ENCODE measurements at places on chromosomes 12 and 14.

GRCh38 chr12:126362493-126362892, 1297.3 kb downstream of the AACS start:
- no peak for DNase-seq
- H3K27me3 ChIP-seq, result no peaks in the 10 kb centered on the region
- H3K27ac ChIP-seq, result no peak overlapping the region
- no peaks in the 10 kb centered on the region for H3K4me1 ChIP-seq
- no peaks in the 10 kb centered on the region for H3K36me3 ChIP-seq
- no peak overlapping the region for H3K4me3 ChIP-seq

DNA sequence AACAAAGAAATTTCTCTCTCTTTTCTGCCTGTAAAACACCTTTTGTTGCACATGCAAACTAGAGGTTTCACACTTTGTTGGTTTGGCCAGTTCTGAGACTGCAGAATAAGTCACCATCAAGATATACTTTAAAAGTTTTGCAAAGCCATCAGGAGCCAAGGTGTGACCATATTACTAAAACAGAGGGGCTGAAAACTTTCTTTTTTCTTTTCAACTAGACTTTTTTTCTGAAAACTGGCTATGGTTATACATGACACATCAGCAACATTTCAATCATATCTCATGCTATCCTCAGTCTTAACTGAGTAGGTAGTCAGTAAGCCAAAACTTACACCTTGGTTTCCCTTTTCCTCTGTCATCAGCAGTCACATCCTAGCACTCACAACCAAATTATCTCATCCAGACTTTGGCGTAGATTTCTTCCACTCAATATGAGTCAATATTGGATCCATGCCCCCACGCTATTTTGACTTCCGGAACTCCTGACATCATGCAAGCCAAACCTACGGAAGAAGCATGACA, 4.1 kb upstream of the IFNG start:
- no peak for DNase-seq
- H3K36me3 ChIP-seq, result no peaks in the 10 kb centered on the region
- no peaks in the 10 kb centered on the region for H3K27me3 ChIP-seq
- H3K27ac ChIP-seq, result no peak overlapping the region

DNA sequence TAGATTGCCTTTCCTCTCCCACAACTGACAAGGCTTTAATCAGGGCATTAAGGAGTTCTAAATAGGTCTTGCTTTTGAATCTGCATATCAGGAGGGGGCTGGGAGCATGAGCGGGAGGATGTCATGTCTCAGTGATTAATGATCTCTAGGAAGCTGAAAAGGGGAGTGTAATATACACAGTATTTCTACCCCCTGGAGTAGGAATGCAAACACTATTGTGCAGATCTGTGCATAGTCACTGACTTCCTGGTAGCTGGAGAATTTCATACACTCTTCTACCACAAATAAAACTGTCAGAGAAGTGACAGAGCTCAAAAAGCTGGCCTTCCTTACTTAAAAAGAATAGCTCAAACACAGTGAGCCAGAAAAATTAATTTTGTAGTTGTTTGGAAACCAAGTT, 65.8 kb downstream of the RIC8B start:
- H3K27me3 ChIP-seq, result no peaks in the 10 kb centered on the region
- H3K4me1 ChIP-seq, result peaks cover 34% of the 10 kb centered on the region
- DNase-seq, result no peak

DNA sequence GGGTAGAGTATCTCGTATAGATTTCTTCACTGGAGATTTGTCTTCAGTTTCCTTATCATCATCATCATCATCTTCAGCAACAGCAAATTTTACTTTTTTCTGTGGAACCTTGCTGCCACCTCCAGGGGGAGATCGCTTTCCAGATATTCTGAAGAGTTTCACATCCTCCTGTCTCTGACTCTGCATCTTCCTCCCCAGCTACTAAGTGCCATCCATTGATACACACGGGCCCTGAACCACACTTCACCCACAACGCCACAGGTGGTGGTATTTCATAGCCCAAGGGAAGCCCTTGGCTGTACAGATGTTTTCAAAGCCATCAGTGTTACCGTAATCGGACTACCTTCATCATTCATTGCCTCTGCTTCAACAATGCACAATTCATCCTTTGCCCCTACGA, 82.2 kb downstream of the PPP2R5C start:
- no peaks in the 10 kb centered on the region for H3K27me3 ChIP-seq
- peaks cover 26% of the 10 kb centered on the region for H3K4me1 ChIP-seq
- H3K4me3 ChIP-seq, result no peak overlapping the region
- no peaks in the 10 kb centered on the region for H3K36me3 ChIP-seq
- DNase-seq, result no peak
- H3K27ac ChIP-seq, result no peak overlapping the region
